ENCODE measurements at places on chromosomes 4 and X.

GRCh38 chr4:150720973-150721518, 139.1 kb downstream of the MAB21L2 start:
- peak; percentile 10 for DNase-seq

DNA sequence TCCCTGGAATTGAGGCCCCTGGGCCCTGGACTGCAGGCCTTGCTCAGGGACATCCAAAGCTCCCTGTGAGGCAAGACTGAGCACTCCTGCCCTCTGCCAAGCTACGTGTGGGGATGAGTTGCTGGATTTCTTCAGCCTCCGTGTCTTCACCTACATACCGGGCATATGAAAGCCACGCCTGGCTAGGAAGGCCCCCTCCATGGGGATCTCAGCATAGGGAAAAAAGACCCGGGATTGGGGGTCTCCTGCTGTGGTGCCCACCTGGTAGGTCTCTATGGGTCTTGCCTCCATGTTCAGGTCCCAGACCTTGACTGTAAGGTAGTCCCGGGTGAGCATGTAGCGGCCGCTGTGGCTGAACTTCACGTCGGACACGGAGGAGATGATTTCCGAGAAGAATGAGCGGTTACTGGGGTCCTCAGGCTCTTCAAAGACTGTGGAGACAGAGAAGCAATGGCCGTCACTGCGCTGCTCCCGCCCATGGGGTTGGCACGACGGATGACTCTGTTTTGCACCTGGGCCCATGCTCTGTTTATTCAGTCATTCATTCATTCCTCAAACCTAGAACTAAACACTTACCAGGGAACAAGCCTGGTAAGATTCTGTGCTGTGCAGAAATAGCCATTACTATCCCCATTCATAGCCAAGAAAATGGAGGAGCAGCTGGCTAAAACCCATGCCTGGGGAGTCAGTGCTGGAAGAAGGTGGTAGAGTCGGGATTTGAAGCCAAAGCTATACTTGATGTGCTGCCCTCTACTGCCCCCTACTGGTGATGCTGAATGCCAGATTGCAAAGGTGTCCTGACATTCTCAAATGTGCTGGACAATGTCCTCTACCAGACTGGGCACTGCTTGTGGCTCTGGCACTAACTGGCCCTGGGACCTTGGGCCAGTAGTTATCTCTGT, 63.9 kb downstream of the WFS1 start:
- peak; percentile 39 for DNase-seq

DNA sequence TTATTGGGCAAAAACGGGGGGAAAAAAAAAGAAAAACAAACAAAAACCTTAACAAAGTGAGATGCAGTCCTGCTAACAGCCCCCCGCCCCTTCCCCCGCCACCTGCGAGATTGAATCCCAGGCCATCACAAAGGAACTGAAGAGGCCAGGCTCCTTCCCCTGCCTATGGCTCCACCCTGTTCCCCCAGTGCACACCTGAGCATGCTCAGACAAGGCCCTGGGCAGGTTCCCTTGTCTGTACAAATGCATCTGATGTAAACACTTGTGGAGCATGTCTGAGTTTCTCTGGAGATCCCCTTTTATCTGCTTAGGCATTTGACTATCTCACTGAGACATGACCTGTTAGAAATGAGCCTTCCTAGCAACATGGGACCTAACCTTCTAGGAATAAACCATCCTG, 983.7 kb upstream of the PABPC4L start:
- DNase-seq: no peak

DNA sequence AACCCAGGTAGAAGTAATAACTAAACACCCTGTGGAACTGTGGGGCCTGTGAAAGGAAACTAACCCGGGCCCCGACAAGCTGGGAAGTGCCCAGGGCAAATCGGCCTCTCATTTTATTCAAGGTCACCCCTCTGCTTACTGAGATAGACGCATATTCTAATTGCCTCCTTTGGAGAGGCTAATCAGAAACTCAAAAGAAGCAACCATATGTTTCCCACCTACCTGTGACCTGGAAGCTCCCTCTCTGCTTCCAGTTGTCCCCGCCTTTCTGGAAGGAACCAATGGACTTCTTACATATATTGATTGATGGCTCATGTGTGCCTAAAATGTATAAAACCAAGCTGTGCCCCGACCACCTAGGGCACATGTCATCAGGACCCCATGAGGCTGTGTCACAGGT, 23.1 kb upstream of the DHRSX start:
- no peak for DNase-seq

- no peak for DNase-seq
These were observed 190.8 kb upstream of the GEMIN8 start for GRCh38 chrX:14220386-14220944.

- no peak for DNase-seq
These were observed 553.8 kb downstream of the CENPC start for GRCh38 chr4:66991521-66991920.

- no peak for DNase-seq
These were observed 95.2 kb upstream of the DKK2 start for GRCh38 chr4:107131295-107131694.

GRCh38 chr4:1414831-1415680, 8.8 kb upstream of the NKX1-1 start:
- DNase-seq: no peak

DNA sequence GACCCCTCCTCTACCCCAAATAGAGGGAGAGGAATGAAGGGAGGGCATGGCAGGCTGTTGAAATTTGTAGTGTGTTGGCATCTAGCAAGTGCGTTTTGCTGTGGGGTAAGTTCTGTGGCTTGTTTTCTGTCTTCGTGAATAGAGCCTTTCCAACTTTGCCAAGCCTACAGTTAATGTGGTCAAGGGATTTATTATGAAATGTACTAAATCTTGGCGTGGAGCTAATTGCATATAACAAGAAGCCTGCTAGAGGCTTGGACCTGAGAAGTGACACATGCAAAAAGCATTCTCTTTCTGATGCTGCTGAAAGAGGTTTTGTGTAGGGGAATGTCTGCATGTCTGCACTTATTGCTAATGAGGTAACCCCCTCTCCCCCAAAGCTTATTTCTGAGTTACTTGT, 132.2 kb downstream of the BMPR1B start:
- DNase-seq: peak; percentile 90

DNA sequence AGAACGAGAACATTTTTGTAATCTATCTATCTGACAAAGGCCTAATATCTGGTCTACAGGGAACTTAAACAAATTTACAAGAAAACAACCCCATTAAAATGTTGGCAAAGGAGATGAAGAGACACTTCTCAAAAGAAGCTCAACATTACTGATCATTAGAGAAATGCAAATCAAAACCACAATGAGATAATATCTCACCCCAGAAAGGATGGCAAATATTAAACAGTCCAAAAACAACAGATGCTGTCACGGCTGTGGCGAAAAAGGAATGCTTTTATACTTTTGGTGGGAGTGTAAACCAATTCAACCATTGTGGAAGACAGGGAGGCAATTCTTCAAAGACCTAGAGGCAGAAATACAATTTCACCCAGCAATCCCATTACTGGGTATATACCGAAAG, 2284.8 kb downstream of the ARAP2 start:
- peak; percentile 16 for DNase-seq

DNA sequence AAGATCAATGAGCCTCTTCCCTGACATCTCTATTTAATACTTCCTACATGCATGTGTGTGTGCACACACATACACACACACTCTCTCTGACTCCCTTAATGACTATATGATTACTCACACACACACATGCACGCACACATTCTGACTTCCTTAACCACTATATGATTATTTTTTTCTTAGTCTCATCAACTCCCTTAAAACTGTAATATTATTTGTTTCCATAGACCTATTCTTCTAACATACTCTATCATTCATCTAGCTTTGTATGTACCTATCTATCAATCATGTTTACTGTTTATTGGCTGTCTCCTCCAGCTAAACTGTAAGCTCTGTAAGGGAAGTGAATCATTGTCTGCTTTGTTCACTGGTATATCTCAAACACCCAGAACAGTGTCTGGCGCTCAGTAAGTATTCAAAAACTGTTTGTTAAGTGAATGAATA, 236.6 kb downstream of the RASL11B start:
- DNase-seq: peak; percentile 60

DNA sequence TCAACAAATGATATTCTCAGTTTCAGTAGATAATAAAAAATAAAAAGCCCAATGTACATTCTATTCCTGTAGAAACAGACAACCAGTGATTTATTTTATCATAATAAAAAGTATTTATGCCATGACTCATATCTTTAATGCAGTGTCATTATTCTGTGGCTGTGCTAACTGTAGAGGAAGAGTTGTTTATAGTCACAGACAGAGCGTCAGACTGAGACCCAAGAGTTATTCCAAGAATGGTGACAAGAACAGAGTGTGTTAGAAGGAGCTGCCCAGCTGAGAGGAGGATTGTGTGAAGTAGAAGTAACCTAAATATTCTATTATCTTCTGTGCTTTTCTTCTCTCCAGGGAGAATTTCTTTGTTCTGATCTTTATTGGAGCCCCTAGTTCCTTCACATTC, 210.7 kb downstream of the PPP1R2C start:
- peak; percentile 7 for DNase-seq

- DNase-seq: no peak
These were observed 128.1 kb upstream of the HPF1 start for GRCh38 chr4:169885893-169886292.

Data from cardiac fibroblast (primary cell).